ENCODE measurements at places on chromosomes 2 and 18.

GRCh38 chr2:56474412-56475158 lies 290.8 kb downstream of the CCDC85A start:
- no peak for DNase-seq

DNA sequence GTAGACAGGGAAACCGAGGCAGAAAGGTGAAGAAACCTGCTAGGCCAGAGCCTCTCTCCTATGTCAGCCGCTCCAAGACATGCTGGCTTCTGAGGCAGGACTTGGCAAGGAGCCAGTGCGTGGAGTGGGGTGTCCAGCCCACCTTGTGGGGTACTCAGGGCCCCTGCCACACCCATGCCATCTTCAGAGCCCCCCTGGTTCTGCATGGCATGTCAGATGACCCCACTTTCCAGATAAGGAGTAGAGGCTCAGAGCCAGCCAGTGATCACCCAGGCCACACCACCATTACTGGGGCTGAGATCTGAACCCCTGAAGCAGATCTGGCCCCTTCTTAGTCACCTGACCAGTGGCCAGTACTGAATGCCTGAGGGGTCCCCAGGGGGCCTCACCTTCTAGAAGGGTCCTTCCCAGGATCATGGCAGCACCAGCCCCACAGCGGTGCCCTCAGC lies 14.7 kb downstream of the CROCC2 start:
- no peak for DNase-seq

- no peak for DNase-seq
Measured at GRCh38 chr2:11758647-11759046, 12.2 kb downstream of the LPIN1 start.

GRCh38 chr2:224008702-224009261 lies 30.3 kb downstream of the SERPINE2 start:
- DNase-seq = no peak

GRCh38 chr2:165182029-165182428 lies 21.8 kb downstream of the SCN3A start:
- DNase-seq = no peak

- no peak for DNase-seq
Measured at GRCh38 chr2:39120521-39120770, 405 bp downstream of the SOS1 start.

- no peak for DNase-seq
Measured at GRCh38 chr18:9248661-9249060, 85.9 kb upstream of the TWSG1 start.

DNA sequence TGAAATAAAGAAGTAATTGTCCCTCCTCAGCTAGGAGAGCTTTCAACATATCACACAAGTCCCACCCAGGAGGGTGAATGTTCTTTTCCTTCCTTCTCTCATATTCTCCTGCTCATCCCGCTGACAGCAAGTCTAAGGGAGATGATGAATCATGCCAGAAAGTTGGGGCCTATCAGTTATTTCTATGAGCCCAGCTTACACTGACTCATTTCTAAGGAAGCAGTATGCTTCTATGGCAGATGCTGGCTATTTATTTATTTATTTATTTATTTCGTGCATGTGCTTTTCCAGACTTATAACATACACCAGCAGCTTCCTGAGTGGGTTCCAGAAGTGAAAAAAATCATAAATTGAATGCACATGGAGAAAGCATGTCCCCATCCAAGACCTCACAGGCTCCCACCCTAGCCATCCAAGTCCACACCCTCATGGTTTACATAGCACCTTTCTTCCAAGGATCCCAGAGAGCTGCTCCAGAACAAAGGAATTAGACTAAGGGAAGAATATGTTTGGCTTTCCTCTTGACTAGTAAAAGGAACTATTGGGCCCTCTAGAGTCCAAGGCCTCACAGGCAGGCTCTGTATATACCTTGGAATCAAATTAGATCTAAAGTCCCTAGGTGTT lies 1074.2 kb upstream of the ZEB2 start:
- no peak for DNase-seq

- no peak for DNase-seq
Measured at GRCh38 chr2:71824436-71824835, 323.2 kb downstream of the CYP26B1 start.

DNA sequence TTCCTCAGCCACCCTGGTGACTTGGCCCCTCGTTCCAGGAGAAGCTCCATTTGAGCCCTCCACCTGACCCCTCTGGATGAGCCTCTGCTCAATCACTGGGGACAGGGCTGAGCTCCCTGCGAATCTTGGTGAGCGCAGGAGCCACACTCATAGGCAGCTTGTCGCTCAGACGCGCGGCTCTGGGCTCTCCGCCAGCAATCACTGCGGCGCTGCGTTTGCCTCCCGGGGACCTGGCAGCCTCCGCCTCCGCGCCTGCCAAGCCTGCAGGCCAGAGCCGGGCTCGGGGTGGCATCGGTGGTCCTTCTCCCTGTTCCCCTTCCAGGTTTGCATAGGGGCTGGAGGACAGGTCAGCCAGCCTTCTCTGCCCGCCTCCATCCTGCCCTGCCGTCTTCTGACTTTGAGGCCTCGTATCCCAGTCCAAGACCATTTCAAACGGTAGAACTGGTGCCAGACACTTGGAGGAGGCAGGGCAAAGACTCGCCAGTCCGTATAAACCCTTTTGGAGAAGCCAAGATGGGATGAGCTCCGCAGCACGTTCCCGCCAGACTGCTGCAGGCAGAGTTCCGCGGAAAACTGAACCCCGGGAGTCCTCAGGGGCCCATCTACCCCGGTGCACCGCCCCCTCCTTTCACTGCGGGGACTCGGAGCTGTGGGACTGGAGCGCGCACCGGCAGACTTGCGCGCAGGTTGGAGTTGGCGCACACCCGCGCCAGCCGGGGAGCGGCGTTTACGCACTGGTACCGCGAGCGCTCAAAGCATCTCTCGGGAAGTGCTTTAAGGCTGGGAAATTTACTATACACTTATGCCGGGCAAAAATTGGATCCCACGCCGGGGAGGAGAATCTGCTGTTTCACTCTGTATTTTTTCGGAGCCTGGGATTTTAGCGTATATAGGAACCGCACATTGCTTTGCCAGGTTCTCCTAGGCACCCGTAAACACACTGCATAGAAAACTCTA lies 1.1 kb upstream of the TACR1 start:
- DNase-seq = no peak

- no peak for DNase-seq
Measured at GRCh38 chr2:235793163-235793752, 299.4 kb downstream of the AGAP1 start.

GRCh38 chr18:59189746-59190145 lies 30.2 kb upstream of the GRP start:
- DNase-seq = no peak

GRCh38 chr2:233466991-233467603 lies 99.5 kb downstream of the USP40 start:
- DNase-seq = no peak

GRCh38 chr2:82748653-82749052 lies 1710.4 kb downstream of the SUCLG1 start:
- DNase-seq = no peak

- DNase-seq = no peak
Measured at GRCh38 chr2:38829971-38830370, 45.8 kb downstream of the DHX57 start.

- DNase-seq = no peak
Measured at GRCh38 chr2:188403676-188404075, 112.0 kb downstream of the GULP1 start.

- no peak for DNase-seq
Measured at GRCh38 chr2:9675415-9676351, 44.9 kb upstream of the YWHAQ start.

GRCh38 chr2:24986372-24986771 lies 14.6 kb upstream of the DNAJC27 start:
- DNase-seq = no peak

DNA sequence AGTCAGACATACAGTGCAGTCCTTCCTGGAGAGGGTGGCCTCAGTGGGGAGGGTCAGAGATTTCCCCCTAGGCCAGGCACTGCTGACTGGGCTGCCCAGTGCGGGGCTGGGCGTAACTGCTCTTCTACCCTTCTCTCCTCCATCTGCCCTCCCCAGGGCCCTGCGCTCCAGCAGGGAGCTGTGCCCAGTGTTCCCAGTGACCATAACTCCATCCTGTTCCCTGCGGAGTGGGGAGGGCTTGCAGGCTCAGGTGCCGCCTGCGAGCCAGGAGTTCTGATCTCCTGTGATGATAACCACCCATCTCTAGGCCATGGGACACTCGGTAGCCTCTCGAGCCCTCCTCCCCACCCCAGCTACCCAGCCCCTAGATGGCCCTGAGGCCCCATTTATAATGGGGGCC lies 107.6 kb downstream of the SMAD7 start:
- DNase-seq = no peak

DNA sequence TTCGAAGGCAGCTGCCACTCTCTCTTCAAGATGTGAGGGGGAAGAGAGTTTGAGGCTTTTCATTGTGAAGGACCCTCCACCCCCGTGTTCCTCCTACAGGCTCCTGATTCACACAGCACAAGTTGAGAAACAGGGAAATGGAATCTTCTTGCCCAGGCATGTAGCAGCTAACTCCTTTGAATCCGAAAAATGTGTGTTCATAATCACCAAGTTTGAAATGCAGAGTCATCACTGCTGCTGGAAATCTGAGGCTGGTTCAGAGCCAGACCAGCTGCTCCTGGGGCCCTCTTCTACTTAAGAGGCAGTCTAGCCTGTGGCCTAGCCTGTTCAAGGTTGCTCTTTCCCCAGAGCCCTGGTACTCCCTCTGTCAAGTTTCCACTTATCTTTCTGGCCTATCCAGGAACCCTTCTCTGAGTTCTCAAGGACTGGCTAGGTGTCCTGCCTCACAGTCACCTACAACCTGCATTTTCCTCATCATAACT lies 166.4 kb downstream of the TMEM247 start:
- DNase-seq = no peak

DNA sequence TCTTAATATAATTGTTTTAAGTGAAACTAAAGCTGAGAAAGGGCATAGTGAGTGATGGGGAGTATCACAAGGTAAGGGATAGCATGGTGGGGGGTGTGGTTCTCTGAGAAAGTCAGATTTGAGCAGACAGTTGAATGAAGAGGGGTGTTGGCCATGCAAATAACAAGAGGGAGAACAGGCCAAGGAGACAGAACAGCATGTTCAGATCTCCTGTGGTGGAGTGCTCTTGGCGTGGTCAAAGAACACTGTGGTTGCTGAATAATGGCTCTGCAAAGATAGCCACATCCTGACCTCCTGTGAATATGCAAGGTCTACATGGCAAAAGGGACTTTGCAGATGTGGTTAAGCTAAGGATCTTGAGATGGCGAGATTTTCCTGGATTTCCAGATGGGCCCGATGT lies 389.2 kb downstream of the TMEM182 start:
- DNase-seq = no peak

- DNase-seq = no peak
Measured at GRCh38 chr2:124269348-124269747, 244.3 kb downstream of the CNTNAP5 start.

GRCh38 chr2:46299365-46300263 lies 2.4 kb downstream of the EPAS1 start:
- no peak for DNase-seq

DNA sequence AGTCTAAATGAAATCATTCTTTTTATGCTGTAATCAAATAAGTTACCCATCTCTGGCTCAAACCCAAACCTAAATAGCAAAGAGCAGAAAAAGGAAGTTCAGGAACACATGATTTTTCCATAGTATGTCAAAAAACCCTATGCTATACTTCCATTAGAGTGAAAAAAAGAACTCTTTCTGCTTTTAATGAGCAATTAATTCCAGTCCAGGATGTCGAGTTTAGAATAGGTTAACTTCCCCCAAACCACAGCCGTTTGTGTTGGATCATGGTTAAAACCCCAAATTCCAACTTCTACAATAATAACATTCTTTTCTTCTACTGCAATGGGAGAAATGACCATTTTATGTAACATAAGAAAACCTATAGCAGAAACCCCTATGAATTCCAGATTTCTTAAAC lies 171.1 kb upstream of the NRP2 start:
- no peak for DNase-seq

DNA sequence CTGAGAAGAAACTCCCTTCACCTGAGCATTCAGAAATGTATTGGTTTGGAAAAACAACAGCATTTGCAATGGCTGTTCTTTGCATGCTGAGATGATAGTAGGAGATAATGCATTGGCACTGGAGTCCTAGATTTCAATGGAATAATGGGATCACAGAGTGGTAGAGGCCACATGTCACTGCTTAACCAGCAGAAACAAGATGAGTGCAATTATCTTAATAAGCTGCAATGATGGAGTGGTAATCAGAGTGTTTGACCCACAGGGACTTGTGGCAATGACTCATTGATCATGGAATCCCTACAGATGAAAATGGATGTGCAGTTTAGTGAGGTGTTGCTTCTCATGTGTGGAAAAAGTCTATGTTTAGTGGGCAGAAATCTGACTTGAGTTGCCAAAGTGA lies 218.8 kb upstream of the ZEB2 start:
- no peak for DNase-seq

DNA sequence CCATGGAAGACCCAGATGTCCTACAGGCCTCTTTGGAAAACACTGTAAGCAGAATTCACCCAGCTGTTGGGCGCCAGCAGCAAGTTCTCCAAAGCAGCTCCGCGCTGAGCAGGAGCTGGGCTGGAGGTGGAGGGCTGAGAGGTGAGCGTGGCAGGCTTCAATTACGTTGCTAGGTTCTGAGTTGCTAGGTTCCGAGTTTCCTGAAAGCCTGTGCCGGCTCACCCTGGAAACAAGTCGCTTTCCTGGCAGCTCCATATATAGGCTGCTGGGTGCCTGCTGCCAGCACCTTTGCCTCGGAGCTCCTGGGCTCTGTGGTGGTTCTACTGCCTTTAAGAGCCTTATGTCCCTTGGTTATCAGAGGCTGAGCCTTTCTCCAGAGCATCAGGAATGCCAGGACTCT lies 14.4 kb upstream of the EGR4 start:
- DNase-seq = no peak

GRCh38 chr18:79919089-79919488 lies 32.4 kb downstream of the SLC66A2 start:
- DNase-seq = no peak

DNA sequence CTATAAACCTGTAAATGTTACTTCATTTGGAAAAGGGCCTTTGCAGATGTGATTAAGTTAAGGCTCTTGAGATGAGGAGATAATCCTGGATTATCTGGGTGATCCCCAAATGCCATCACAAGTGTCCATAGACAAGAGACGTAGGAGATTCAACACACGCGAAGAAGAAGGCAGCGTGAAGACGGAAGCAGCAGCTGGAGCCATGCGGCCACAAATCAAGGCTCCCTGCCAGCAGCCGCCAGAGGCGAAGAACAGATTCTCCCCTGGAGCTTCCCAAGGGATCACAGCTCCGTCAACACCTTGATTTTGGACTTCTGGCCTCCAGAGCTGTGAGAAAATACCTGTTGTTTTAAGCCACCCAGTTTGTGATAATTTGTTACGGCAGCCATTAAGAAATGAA lies 11.0 kb upstream of the VAPA start:
- DNase-seq = no peak

- DNase-seq = no peak
Measured at GRCh38 chr2:66696374-66696773, 261.4 kb downstream of the MEIS1 start.

DNA sequence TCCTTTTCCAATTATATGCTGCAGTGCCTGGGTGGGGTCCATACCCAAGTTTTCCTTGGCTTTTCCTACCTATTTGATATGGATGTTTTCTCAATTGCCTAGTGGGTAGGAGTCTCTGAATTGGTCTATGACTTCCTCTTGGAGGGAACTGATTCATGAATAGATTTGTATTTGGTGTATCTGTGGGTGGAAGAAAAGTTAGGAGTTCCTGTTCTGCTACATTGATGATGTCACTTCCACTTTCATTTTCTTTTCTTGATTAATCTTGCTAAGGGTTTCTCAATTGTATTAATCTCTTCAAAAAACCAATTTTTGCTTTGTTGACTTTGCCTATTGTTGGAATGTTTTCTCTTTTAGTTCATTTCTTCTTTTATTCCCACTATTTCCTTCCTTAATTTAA lies 37.4 kb upstream of the SLC9A2 start:
- DNase-seq = no peak

All from thoracic aorta (tissue), 2 donors.